ENCODE measurements at places on chromosomes 7 and 10.

- DNase-seq = no peak
Observed at GRCh38 chr7:37371755-37372154, 76.9 kb downstream of the ELMO1 start.

- DNase-seq = no peak
Observed at GRCh38 chr7:43785420-43785819, 26.9 kb downstream of the BLVRA start.

- DNase-seq = no peak
Observed at GRCh38 chr7:362402-363096, 72.6 kb downstream of the FOXL3 start.

DNA sequence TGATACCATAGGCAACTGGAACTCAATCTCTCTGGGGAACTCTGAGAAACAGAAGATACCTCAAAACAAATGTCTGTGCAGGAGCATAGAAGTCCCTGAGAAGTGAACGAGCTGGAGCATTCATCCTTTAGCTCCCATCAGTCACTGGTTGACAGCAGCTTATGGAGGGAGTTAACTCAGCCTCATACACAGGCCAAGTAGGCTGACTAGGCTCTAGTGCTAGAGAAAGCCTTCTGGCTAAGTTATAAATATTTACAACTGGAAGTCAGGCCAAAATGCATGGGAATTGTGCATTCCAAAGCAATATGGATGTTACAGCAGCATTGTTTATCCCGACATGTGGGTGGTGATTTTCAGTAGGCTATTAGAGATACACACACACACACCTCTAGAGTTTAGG lies 66.5 kb downstream of the ANK3 start:
- DNase-seq = no peak

GRCh38 chr10:841535-841934 lies 90.0 kb downstream of the LARP4B start:
- no peak for DNase-seq
